ENCODE measurements at places on chromosomes 6 and 20. TPM values are rescaled to one million over a fixed set of nuclear protein-coding genes. Genes with fewer than 3 reads are reported as not detected.
A peak's percentile ranks its signal among the peaks of the same experiment; 100 is the strongest.

AKAP12 gene
- 0.56 TPM for polyA plus RNA-seq

PLN gene
- not detected for polyA plus RNA-seq

RAMACL gene
- 7.7 TPM for polyA plus RNA-seq

SMOC2 gene
- polyA plus RNA-seq, result 0.85 TPM

NKX2-4 gene
- polyA plus RNA-seq, result not detected

EYA4 gene
- polyA plus RNA-seq, result 0.05 TPM

SLC26A8 gene
- polyA plus RNA-seq, result 0.02 TPM

CCN5 gene
- polyA plus RNA-seq, result not detected

TMEM217 gene
- polyA plus RNA-seq, result 0.80 TPM

SNAP91 gene
- not detected for polyA plus RNA-seq

VSTM2L gene
- polyA plus RNA-seq, result 0.75 TPM

ARMC12 gene
- polyA plus RNA-seq, result 1.7 TPM

GRCh38 chr20:43744966-43745730 lies 18.3 kb upstream of the GTSF1L start:
- H3K4me1 ChIP-seq, result peaks cover 7% of the 10 kb centered on the region
- no peaks in the 10 kb centered on the region for H3K27me3 ChIP-seq
- no peaks in the 10 kb centered on the region for H3K36me3 ChIP-seq

DNA sequence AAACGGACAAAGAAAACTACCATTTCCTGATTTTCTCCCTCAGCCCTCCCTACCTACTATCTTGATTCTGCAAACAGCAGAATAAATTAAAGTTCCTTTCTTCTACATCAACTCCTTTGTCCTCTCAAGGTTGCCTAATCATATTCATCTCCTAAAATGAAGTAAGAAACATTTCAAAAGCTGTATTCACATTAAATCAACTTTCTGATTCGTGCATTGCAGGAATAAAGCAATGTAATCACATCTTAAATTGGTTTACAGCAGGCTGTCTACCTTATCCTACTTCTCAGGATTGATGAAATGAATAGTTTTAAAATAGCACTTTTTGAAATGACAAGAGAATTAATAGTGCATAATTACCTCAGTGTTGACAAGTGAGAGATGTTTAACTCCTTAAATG lies 25.1 kb downstream of the PRKN start:
- no peaks in the 10 kb centered on the region for H3K27me3 ChIP-seq
- no peaks in the 10 kb centered on the region for H3K36me3 ChIP-seq
- no peak overlapping the region for H3K27ac ChIP-seq
- no peaks in the 10 kb centered on the region for H3K4me1 ChIP-seq
- no peak overlapping the region for H3K4me3 ChIP-seq
- DNase-seq, result no peak

DNA sequence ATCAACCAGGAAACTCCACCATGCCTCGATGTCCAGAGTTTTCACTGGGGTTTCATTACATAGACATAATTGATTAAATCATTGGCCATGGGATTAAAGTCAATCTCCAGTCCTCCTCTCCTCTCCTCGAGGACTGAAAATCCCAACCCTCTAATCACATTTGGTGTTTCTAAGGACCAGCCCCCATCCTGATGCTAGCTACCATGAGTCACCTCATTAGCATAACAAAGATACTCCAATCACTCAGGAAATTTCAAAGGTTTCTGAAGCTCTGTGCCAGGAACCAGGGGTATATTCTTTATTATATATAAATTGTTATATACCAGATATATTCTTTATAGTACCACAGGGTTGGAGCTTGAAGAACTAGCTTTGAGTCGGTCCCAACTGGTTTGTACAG lies 212.9 kb upstream of the PRND start:
- H3K27ac ChIP-seq, result no peak overlapping the region
- H3K36me3 ChIP-seq, result no peaks in the 10 kb centered on the region
- no peak for DNase-seq
- H3K4me3 ChIP-seq, result no peak overlapping the region

GRCh38 chr20:41003143-41003935 lies 25.3 kb upstream of the TOP1 start:
- H3K27me3 ChIP-seq, result no peaks in the 10 kb centered on the region
- peak; percentile 93 for DNase-seq
- peaks cover 40% of the 10 kb centered on the region for H3K4me1 ChIP-seq
- peak overlapping the region; percentile 99 for H3K27ac ChIP-seq
- peak overlapping the region; percentile 41 for H3K4me3 ChIP-seq

DNA sequence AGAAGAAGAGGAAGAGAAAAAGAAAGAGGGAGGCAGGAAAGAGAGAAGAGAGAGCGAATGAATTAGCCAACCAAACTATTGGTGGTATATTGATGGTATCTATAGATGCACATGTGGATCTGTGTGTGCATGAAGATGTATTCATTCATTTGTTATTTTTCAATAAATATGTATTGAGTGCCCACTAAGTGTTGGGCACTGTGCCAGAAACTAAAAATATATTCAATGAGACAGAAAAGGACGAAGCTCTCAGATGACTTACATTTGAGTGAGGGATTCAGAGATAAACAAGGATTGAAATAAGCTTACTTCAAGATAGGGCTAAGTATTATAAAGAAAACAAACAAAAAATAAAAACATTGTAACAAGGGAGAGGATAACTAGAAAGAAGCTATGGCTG lies 154.9 kb downstream of the TSHZ2 start:
- no peaks in the 10 kb centered on the region for H3K36me3 ChIP-seq
- H3K4me3 ChIP-seq, result no peak overlapping the region
- H3K27ac ChIP-seq, result no peak overlapping the region
- no peak for DNase-seq
- no peaks in the 10 kb centered on the region for H3K27me3 ChIP-seq
- no peaks in the 10 kb centered on the region for H3K4me1 ChIP-seq

DNA sequence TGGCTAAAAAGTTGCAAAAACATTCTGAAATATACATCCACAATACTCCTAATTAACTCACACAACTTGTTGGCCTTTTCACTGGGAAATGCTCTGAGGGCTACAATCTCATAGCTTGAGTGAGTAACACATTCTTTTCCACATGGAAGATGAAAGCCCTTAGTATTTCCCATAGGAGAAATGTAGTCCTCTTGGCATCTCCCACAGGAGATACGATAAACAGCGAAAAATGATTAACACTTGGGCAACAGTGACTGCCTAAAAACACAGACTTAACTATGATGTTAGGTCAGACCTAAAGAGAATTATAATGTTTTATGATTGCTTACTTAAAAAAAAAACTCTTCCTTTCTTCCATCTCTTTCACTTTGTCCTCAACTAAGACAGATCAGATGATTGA lies 9.0 kb downstream of the MYLK4 start:
- no peaks in the 10 kb centered on the region for H3K36me3 ChIP-seq
- no peak for DNase-seq
- H3K4me3 ChIP-seq, result no peak overlapping the region
- H3K27ac ChIP-seq, result no peak overlapping the region
- H3K4me1 ChIP-seq, result no peaks in the 10 kb centered on the region
- no peaks in the 10 kb centered on the region for H3K27me3 ChIP-seq

GRCh38 chr20:49663112-49663511 lies 50.6 kb downstream of the B4GALT5 start:
- DNase-seq, result no peak
- H3K27me3 ChIP-seq, result no peaks in the 10 kb centered on the region
- no peak overlapping the region for H3K27ac ChIP-seq
- H3K4me3 ChIP-seq, result no peak overlapping the region
- no peaks in the 10 kb centered on the region for H3K4me1 ChIP-seq
- H3K36me3 ChIP-seq, result no peaks in the 10 kb centered on the region

DNA sequence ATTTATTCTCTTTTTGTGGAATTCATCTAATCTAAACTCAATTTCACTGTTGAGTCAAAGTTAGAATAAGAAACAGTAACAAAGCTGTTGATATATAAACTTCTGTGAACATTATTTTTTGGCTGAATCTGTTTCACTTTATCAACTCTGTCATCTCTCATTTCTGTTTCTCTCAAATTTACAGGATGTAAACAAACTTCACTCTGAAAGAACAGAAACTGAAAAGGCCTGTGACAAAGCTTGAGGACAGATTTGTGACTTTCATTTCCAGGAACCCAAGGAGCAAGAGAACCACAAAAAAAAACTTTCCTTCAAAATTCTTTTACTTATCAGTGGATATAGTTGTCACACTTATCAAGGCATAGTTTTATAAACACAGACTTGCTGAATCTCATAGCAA lies 447.9 kb upstream of the OPRM1 start:
- H3K27ac ChIP-seq, result no peak overlapping the region
- H3K27me3 ChIP-seq, result no peaks in the 10 kb centered on the region
- H3K4me3 ChIP-seq, result no peak overlapping the region
- no peaks in the 10 kb centered on the region for H3K36me3 ChIP-seq

GRCh38 chr6:130962966-130963365 lies 100.1 kb downstream of the EPB41L2 start:
- no peak overlapping the region for H3K4me3 ChIP-seq
- H3K4me1 ChIP-seq, result no peaks in the 10 kb centered on the region
- H3K36me3 ChIP-seq, result no peaks in the 10 kb centered on the region
- no peak for DNase-seq

- H3K36me3 ChIP-seq, result no peaks in the 10 kb centered on the region
- no peak overlapping the region for H3K27ac ChIP-seq
- no peaks in the 10 kb centered on the region for H3K27me3 ChIP-seq
Observed at GRCh38 chr6:84249724-84250123, 22.3 kb upstream of the CEP162 start.

- DNase-seq, result no peak
- no peak overlapping the region for H3K27ac ChIP-seq
- no peak overlapping the region for H3K4me3 ChIP-seq
- peaks cover 32% of the 10 kb centered on the region for H3K27me3 ChIP-seq
Observed at GRCh38 chr20:58585753-58586540, 65.1 kb upstream of the STX16 start.

GRCh38 chr20:58892141-58892931 lies 39.8 kb downstream of the GNAS start:
- H3K4me3 ChIP-seq, result peak overlapping the region; percentile 78
- no peak for DNase-seq
- H3K27me3 ChIP-seq, result no peaks in the 10 kb centered on the region
- H3K4me1 ChIP-seq, result peaks cover 25% of the 10 kb centered on the region
- H3K36me3 ChIP-seq, result no peaks in the 10 kb centered on the region
- peak overlapping the region; percentile 79 for H3K27ac ChIP-seq

- no peaks in the 10 kb centered on the region for H3K4me1 ChIP-seq
- no peaks in the 10 kb centered on the region for H3K36me3 ChIP-seq
- H3K4me3 ChIP-seq, result no peak overlapping the region
Observed at GRCh38 chr6:37182736-37183590, 13.0 kb downstream of the PIM1 start.

DNA sequence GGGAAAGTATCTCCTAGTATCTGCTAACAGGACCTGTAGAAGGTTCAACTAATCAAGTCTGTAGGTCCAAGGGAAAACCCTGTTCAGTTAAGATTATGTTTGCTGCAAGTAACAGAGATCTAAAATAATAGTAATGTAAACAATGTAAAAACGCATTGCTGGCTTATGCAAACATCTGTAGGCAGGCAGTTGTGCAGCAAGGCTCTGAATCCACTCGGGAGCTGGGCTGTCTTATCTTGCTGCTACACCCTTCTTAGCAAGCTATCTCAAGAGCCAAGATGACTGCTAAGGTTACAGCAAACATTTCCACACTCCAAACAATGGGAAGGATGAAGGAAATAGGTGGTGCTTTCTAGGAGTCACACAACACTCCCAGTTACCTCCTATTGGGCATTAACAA lies 397.3 kb upstream of the NRSN1 start:
- H3K27ac ChIP-seq, result no peak overlapping the region
- H3K36me3 ChIP-seq, result no peaks in the 10 kb centered on the region
- DNase-seq, result no peak
- H3K27me3 ChIP-seq, result no peaks in the 10 kb centered on the region
